Pancreas (tissue), 10 donors: ENCODE measurements at places on chromosomes 2 and 18. TPM values are rescaled to one million over a fixed set of nuclear protein-coding genes. Genes with fewer than 3 reads are reported as not detected.

GRCh38 chr18:48749768-48750167, 201.0 kb downstream of the SMAD7 start:
- no peak for DNase-seq

DNA sequence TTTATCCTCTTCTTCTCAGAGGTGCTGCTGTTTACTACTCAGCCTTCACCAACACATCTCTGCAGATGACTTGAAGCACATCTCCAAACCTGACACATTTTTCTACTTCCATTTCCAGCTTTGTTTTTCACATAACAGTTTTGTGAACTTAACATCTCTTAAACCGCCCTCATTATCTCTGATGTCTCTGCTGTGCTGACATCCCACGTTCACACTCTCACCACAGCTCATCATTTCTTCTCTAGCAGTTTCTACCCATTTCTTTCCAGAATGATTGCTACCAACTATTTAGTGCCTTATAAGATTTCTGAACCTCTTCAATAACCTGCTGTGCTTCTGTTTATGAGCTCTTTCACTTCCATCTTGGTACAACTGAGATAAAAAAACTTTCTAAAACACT, 238.0 kb downstream of the PTPRM start:
- no peak for DNase-seq

DNA sequence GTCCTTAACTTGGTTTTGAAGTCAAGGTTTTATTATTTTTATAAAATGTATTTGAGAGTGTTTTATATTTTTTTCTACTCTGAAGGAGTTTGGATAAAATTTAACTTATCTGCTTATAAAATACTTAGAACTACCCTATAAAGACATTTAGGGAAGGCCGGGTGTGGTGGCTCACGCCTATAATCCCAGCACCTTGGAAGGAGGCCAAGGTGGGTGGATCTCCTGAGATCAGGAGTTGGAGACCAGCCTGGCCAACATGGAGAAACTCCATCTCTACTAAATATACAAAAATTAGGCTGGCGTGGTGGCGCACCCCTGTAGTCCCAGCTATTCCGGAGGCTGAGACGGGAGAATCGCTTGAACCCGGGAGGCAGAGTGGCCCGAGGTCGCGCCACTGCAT, 486.4 kb downstream of the DSC3 start:
- DNase-seq = no peak

GRCh38 chr2:151552287-151552686, 142.6 kb downstream of the RIF1 start:
- DNase-seq = no peak

GRCh38 chr2:229731916-229732315, 17.6 kb upstream of the DNER start:
- peak; percentile 26 for DNase-seq

GRCh38 chr2:173175222-173175621, 99.6 kb downstream of the MAP3K20 start:
- DNase-seq = no peak

GRCh38 chr2:235570966-235571692, 77.3 kb downstream of the AGAP1 start:
- no peak for DNase-seq

- no peak for DNase-seq
Measured at GRCh38 chr2:181420259-181421130, 36.7 kb upstream of the ITGA4 start.

GRCh38 chr2:191311627-191312026, 66.4 kb downstream of the MYO1B start:
- DNase-seq = no peak

- no peak for DNase-seq
Measured at GRCh38 chr2:45404807-45405297, 206.2 kb downstream of the SRBD1 start.

DNA sequence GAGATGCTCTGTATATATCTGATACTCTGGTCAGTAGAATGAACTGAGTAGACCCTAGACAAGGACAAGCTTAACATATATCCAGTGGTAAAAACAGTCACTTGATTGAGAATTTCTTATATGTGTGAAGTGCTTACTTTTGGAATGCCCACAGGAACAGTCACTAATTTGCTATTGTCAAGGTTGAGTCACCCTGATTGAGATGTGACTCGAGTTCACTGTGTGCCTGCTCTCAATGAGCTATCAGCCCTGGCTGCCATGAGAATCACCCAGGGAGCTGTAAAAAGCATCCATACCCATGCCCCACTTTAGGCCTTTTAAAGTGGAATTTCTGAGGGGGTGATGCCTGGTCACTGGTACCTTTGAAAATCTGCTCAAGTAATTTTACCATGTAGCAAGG, 283.7 kb downstream of the SUCLG1 start:
- DNase-seq = no peak

DNA sequence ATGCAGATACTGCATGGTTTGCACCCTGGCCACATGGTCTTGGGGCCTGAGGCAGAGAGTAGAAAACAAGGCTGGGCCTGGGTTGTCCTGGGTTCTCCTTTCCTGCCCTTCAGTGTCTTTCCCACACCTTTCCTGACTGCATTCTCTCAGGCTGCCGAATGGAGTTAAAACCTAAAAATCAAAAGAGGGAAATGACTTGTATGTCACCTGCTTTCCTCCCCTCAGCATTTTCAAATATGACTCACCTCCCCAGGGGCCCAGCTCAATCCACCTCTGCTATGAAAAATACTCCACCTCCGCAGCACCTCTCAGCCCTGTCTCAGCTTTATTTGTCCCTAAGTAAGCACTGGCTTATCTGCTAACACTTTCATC, 457.8 kb upstream of the MEX3C start:
- DNase-seq = no peak

DNA sequence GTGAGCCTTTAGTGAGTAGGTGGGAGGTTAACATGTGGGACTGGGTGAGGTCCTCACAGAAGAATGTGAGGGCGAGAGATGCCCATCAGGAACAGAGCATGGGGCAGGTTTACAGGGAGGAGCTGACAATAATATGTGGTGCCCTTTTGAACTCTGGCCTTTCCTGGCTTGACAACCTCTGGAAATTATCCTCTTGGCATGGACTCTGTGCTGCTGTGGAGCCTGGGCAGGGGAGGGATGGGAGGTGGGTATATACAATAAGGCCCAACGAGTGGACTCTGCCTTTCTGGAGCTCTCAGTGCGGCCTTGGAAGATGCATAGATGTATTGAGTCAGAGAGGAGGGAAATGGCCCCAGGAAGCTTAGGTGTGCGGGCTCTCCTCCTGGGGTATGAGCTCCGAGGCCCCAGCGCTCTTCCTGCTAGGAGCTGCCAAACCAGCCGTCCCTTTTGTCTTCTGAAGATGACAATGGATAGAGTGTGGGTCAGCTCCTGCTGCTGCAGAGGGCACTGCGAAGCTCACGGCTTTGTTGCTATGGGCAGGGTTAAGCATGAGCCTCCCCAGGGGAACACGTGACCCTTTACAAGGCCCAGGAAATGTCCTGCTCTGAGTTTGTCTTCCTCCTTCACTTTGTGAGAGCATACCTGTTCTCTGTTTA, 8.7 kb upstream of the PSD4 start:
- no peak for DNase-seq

GRCh38 chr18:45835057-45835636, 9.7 kb downstream of the SIGLEC15 start:
- no peak for DNase-seq

GRCh38 chr2:158756331-158756730, 38.8 kb upstream of the DAPL1 start:
- no peak for DNase-seq

- no peak for DNase-seq
Measured at GRCh38 chr2:191910518-191910917, 63.6 kb upstream of the CAVIN2 start.

DNA sequence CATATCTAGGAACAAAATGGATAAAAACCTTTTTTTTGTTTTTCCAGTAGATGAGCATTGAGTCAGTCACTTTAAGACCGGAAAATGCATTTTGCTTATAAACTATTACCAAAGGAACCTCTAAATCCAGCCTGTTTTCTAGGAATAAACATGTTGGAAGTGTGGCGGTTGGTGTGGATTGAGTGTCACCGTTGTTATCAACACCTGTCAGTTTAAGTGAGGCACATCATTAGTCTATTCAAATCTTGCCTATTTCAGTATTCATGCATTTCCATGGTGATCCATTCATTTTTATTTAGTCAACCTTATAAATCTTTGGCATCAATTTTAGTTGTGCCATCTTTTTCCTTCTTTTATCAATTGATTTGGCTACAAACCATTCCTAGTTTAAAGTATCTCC, 3.3 kb downstream of the KLHL29 start:
- no peak for DNase-seq

DNA sequence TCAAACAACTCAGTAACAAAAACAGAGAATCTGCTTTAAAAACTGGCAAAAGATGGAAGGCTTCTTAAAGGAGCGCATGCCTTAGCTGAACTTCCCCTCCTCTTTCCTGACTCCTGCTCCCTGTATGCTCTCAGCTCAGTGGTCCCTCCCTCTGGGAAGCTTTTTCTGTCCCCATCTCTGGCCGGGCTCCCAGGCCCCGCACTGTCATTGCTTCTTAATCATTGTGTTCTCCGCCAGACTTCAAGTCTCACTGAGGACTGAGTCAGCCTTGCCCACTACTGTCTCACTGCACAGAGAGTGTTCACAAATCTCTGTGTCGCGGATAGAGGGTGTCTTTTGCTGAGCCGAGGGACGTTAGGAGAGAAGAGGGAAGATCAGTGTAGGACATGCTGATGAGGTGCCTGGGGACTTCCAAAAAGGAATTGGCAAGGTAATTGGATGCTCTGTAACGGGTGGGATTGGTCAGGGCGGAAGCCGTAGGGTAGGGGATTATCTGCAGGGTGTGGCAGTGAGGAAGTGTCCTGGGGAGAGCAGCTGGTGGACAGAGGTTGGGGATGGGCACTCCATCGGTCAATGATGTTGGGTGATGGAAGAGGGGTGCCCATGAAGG, 16.2 kb downstream of the TOGARAM2 start:
- DNase-seq = no peak

DNA sequence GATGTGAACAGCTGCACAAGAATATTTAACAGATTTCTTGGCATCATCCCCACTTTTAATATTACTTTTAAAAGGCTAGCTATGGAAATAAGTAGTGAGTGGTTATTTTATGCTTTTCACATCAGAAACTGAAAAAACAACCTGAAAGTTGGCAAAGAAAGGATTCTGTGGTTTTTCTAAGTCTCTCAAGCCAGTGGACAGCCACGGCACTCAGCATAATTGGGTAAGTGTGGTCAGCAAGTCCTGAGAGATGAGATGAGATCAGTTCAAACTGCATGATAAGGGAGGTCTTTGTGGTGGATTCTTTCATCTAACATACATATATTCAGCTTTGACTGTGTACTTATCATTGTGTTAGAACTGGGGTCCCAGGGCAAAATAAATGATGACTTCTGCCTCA, 105.2 kb downstream of the LYPD6B start:
- no peak for DNase-seq

GRCh38 chr2:53379547-53379946, 388.1 kb upstream of the CHAC2 start:
- peak; percentile 71 for DNase-seq

DNA sequence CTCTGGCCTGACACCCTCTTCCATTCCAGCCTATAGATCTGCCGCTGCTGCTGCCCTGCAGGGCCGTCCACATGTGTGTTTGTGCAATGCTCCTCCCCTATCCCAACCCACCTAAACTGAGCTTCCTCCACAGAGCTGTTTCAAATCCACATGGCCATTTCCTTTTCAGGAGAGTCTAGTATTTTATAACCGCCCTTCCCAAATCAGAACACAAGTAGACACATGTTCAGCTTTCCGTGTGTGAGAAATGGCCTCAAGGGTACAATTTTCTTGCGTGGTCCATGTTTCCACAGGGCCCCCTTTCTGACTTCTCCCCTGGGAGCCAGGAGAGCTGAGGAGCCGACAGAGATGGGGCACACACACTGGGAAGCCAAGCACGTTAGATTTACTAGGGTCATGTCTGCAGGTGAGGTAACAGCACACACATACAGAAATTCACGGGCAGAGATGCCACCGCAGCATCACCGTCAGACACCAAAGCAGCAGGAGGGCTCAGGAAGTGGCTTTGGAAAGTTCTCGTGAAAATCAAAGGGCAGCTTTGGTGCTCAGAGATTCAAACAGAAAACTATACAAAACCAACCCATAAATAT, 102.9 kb upstream of the TGFA start:
- DNase-seq = no peak

- DNase-seq = no peak
Measured at GRCh38 chr2:209993968-209994367, 8.5 kb upstream of the RPE start.

DNA sequence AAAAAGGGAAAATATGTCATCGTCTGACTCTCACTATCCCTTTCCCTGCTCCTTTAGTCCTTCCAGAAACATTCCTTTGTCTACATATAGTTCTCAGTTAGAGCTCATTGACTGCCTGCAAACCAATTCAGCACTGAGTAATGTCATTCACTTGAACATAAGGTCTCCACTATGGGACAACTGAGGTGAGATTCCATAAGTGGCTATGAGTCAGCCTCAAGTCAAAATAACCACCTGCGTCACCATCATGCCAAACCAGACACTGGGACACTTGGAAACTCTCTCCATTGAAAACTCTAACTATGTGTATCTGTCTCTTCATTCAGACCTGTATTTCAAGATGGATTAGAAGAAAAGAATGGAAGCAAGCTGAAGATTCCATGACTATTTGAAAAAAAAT, 878.0 kb upstream of the PIK3C3 start:
- no peak for DNase-seq

GRCh38 chr2:30206461-30207430, 24.6 kb upstream of the LBH start:
- no peak for DNase-seq

Gene SLC19A3
- 4.2 TPM for total RNA-seq

Gene PPIL3
- 14.3 TPM for total RNA-seq

Gene CHN1
- total RNA-seq = 2.3 TPM

Gene DOK6
- 0.19 TPM for total RNA-seq

Gene CCDC68
- 1.4 TPM for total RNA-seq

Gene SALL3
- total RNA-seq = not detected

Gene COL4A4
- 0.88 TPM for total RNA-seq

Gene FRZB
- 0.44 TPM for total RNA-seq

Gene TNFRSF11A
- total RNA-seq = 6.2 TPM

Gene HOXD8
- total RNA-seq = 0.19 TPM

Gene RAB27B
- 5.2 TPM for total RNA-seq

Gene SERPINB10
- not detected for total RNA-seq

Gene NYAP2
- total RNA-seq = 0.31 TPM

Gene CRYGC
- not detected for total RNA-seq

Gene LONRF2
- total RNA-seq = 6.9 TPM

Gene CDK5R2
- 1.4 TPM for total RNA-seq
